Activated T-cell treated with anti-CD3 and anti-CD28 coated beads, Interleukin-2, amount 50 U/mL, for 24 hours (primary cell): ENCODE measurements at places on chromosomes 7 and 10.
A peak's percentile ranks its signal among the peaks of the same experiment; 100 is the strongest.

GRCh38 chr7:41652267-41652666 lies 50.6 kb downstream of the INHBA start:
- DNase-seq, result no peak

DNA sequence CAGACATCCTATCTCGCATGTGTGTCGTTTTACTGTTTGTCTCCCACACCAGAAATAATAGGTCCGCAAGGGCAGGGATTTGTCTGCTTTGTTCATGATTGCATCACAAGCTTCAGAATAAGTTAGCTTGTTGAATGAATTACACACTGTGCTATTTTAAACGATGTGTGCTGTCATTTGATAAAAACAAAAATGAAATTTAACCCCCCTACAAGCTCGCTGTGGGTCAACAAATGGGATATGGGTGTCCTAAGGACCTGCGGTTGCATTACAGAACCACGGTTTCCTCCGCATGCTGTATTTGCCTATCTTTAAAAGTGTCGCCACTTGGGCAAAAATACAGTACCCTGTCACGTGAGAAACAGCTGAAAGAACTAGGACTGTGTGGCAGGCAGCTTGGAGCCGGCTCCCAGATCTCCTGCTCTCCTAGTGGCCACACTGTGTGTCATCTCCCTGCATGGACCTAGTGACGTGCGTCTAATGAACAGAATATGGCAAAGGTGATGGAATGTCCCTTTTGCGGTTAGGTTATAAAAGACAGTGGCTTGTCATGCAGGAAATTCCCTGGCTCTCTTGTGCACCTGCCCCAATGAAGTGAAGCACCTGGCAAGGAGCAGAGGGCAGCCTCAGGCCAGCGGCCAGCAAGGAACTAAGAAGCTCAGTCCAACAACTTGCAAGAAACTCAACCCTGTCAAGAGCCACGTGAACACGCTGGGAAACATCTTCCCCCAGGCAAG lies 32.9 kb upstream of the CRYGN start:
- no peak for DNase-seq

DNA sequence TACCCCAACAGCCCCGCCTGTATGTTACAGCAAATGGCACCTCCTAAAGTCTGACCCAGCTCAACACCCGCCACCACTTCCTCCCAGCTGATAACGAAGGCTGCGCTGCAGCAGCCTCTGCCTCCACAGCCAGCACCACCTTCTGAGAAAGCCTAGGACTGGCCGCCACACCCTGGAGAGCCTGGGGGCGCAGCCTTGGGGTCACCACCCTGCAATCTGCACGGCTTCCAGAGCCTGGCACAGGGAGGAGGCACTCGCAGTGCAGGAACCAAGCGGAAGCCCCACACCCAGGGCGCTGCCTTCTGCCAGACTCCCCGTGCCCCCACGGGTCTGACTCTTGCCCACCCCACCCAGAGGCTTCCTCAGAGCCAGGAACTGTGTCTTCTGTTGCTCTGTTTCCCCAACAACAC lies 112.5 kb downstream of the MAD1L1 start:
- peak; percentile 57 for DNase-seq

- no peak for DNase-seq
These were observed 1.5 kb downstream of the UMAD1 start for GRCh38 chr7:7642081-7642480.

- no peak for DNase-seq
These were observed 202.8 kb downstream of the IPMK start for GRCh38 chr10:58064714-58065528.

- no peak for DNase-seq
These were observed 361.5 kb upstream of the LRRTM3 start for GRCh38 chr10:66564287-66564686.

- DNase-seq, result no peak
These were observed 50.1 kb upstream of the GHITM start for GRCh38 chr10:84089162-84089561.

- no peak for DNase-seq
These were observed 39.6 kb downstream of the SORCS3 start for GRCh38 chr10:104680467-104681401.
